ENCODE measurements at places on chromosomes 3 and 15.

- no peak for DNase-seq
Observed at GRCh38 chr15:29437888-29438702, 168.5 kb upstream of the NSMCE3 start.

DNA sequence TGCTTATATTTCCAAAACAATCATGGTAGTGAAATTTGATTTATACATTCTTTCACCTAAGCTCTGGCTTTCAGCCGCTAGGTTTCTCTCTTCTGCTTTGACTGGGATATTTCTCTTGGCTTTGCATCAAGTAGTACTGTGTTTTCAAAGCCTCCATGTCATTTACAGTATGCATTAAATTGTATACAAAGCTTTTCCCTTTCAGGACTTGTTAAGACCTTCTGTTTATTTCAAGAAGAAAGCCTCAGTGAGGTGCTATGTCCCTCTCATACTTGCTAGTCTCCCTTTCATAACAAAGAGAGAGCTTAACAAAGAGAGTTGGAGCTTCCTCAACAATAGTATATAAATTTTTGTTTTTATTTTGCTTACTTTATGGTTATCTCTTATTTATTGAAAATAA, 84.2 kb upstream of the SLC25A26 start:
- no peak for DNase-seq

DNA sequence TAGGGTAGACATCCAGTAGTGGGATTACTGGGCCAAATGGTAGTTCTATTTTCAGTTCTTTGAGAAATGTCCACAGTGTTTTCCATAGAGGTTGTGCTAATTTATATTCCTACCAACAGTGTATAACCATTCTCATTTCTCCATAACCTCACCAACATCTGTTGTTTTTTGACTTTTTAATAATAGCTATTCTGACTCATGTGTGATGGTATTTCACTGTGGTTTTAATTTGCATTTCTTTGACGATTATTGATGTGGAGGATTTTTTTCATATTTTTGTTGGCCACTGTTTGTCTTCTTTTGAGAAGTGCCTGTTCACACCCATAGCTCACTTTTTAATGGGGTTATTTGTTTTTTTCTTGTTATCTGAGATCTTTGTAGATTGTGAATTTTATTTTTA, 125.2 kb downstream of the CFAP20DC start:
- DNase-seq: no peak

GRCh38 chr3:8762607-8763377, 6.6 kb downstream of the OXTR start:
- no peak for DNase-seq

GRCh38 chr3:188529228-188529627, 375.3 kb downstream of the LPP start:
- no peak for DNase-seq

- DNase-seq: no peak
Observed at GRCh38 chr3:13002398-13003124, 70.7 kb downstream of the IQSEC1 start.

DNA sequence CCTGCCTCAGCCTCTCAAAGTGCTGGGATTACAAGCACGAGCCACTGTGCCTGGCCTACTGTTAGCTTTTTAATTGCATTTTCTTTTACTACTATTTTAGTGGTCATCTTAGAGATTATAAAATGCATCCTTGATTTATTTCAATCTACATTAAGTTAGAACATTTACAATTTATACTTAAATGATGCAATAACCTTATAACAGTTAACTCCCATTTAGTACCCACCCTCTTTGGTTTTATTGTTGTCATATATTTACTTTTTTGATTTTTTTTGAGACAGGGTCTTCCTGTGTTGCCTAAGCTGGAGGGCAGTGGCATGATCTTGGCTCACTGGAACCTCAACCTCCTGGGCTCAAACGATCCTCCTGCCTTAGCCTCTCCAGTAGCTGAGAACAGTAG, 77.3 kb downstream of the PPCDC start:
- DNase-seq: no peak

- DNase-seq: peak; percentile 42
Observed at GRCh38 chr15:88657326-88658069, 18.7 kb downstream of the ISG20 start.

- DNase-seq: no peak
Observed at GRCh38 chr3:2156244-2156847, 57.7 kb downstream of the CNTN4 start.

DNA sequence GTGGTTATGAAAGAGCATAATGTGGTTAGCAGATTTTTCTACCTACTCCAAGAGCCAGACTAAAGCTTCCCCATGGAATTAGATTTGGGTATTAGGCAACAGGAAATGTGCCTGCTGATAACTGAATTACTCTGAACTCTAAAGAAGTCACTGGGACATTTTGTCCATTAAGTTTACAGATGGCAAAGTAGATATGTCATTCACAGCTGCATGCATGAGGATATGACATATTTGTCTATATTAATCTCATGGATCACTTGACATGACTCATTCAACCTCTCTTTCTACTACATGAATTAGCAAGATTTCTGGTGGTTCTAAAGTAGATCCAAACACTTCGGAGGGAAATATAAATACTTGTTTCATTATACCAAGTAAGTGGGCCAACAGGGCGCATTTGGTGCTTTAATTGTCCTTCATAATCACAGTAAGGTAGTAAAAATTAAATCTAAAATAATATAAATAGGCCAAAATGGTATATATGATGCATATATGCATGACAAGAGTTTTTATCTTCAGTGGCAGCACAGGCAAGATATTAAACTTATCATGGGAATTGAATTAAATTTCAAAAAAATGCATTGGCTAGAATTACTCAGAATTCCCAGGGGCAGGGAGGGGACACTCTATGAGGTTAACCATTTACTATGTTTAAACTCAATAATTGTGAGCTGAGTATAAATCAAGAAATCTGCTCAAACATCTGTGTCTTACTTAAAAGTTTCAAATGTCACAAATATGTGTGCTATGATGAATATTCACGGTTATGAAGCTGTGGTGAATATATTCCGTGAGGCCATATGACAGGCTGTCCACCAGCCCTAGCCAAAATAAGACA, 365.3 kb upstream of the KCNMB2 start:
- DNase-seq: no peak

- DNase-seq: no peak
Observed at GRCh38 chr3:175397372-175397771, 538.2 kb downstream of the NAALADL2 start.

GRCh38 chr3:12159227-12159601, 502 bp upstream of the TIMP4 start:
- DNase-seq: no peak

DNA sequence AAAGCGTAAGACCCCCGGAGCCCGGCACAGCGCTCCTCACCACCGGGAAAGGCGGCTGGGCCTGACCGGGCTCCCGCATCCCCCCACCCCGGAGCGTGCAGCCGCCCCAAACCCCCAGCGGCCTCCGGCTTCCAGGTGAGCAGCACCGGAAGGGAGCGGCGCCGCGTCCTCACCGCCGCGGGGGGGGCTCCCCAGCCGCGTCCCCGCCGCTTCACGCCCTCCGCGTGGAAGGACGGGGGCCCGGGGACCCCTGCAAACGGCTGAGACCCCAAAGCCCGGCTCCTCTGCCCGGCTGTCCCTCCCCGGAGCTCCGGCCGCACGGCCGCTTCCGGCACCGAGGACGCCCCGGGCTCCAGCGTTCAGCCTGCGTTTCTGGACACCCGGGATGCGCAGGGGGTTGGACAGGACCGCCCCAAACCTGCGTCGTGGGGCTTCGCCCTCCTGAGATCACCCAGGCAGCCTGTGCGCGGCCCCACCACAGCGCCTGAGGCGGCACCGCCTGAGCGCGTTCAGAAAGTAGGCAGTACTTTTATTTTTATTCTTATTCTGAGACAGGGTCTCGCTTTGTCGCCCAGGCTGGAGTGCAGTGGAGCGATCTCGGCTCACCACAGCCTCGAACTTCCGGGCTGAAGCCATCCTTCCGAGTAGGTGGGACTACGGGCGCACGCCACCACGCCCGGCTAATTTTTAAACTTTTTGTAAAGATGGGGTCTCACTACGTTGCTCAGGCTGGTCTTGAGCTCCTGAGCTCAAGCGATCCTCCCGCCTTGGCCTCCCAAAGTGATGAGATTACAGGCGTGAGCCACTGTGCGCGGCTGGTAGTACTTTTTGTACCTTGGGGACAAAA, 51.6 kb upstream of the BLM start:
- DNase-seq: no peak

GRCh38 chr15:82709081-82709420, 624 bp downstream of the AP3B2 start:
- peak; percentile 23 for DNase-seq

- no peak for DNase-seq
Observed at GRCh38 chr3:53845103-53845880, 927 bp downstream of the CHDH start.

DNA sequence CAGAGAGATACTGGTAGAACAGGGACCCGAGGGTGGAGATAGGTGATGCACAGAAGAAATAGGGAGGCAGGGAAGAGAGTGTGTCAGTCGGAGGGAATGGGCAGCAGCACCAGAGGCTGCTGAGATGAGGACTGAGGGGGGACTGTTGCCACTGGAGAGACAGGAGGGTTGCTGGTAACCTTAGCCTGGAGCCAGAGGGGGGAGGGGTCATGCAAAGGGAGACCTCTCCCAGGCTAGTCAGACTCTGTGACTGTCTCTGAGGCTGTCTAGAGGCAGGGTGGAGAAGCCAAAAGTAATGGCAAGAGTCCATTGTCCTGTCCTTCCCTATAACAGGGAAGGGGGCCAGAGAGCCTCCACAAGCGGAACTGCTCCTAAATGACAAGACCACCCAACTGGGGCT, 2.1 kb upstream of the DLEC1 start:
- no peak for DNase-seq

DNA sequence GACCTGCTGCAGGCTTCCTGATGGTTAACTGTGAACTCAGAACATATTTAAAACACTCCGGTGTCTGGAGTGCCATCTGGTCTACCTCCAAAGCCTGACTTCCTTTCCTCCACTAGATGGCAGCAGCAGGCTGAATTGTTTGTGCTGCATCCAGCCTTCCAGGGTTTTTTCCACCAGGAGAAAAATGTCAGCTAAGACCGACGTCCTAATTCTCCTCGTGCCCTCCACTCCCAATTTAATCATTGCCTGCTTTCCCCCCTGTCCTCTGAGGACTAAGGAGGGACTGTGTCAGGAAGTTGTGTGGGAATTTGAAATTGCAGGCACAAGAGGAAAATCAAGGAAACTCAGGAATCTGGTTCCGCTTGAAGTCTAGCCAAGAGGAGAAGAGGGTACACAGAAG, 165.2 kb upstream of the UMPS start:
- peak; percentile 65 for DNase-seq

DNA sequence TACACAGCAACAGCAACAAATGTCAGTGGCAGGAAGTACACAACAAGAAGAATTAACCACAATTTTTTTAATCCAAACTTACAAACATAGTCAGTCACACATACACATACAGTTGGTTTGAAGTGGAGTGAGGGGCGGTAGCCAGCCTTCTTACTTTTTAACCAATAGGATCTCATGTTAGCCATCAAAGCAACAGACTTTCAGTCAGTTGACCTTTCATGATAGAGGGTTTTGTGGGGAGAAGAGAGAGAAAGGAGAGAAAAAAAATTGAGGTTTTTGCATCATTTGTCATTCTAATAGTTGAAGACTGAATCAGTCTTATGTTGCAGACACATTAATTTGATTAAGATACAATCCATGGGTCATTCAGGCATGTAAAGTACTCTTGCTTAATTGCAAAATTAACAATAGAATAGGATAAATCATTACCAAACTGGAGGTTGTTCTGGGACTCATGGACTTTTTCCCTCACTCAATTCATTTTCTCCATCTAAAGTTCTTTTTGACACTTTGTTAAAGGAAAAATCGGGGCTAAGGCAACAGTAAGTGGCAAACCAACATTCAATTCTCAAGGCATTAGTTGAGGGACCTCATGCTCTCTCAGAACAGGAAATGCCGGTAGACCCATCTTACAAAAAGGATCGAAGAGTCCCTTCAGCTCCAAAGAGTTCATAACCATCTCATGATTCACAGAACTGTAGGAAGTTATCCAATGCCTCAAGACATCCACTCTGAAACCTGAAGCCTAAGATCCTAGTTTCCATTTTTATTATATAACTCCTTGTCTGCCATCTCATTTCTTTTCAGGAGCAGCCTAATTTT, 159.5 kb upstream of the LPP start:
- DNase-seq: no peak

- no peak for DNase-seq
Observed at GRCh38 chr3:141275032-141275422, 43.4 kb downstream of the PXYLP1 start.

DNA sequence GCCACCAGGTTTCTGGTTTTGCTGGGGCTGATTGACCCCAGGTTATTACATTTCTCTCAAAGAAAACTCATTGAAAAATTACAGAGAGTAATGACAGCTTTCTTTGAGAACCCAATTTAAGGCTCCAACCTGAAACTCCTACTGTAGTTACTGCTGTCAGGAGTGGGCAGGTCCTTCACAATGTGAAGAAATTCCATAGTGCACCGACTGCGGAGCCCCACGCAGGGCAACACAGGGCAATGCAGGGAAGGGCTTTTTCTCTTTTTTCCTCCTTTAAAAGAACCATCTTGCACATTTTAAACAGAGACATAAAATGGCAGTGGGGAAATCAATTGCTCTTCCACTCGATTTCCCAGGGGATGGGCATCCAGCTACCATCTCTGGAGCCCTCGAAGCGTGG, 74.3 kb downstream of the NUP210 start:
- DNase-seq: no peak

GRCh38 chr15:48536681-48537091, 108.8 kb downstream of the FBN1 start:
- DNase-seq: no peak

GRCh38 chr3:23778446-23778845, 27.3 kb upstream of the UBE2E1 start:
- DNase-seq: no peak

- no peak for DNase-seq
Observed at GRCh38 chr3:194129581-194130133, 6.3 kb upstream of the HES1 start.

- no peak for DNase-seq
Observed at GRCh38 chr15:75712668-75713337, at the start of gene CSPG4. TSS of gene CSPG4 (minus strand) at chr15:75712848. CDS start at chr15:75712755, 93 bp downstream.

GRCh38 chr15:62545467-62546227, 380.6 kb upstream of the C2CD4B start:
- DNase-seq: no peak

DNA sequence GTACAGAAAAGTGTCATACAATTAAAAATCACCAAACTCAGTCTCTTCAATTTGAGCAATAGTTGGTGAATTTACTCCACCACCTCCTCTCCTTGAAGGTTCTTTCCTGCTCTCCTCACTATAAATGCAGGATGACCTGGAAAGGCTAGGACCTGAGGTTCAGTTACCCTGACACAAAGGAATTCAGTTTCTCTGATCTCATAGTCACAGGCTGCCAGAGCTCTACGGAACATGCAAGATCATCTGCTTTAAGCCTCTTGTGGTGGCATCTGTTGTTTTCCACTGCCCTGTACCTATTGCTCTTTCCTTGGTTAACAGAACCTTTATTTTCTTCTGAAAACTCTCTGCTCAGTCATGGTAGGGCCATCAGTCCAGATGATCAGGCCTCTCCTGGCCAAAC, 4.9 kb upstream of the TP63 start:
- DNase-seq: peak; percentile 50

- DNase-seq: no peak
Observed at GRCh38 chr3:87674397-87675161, 384.2 kb downstream of the CGGBP1 start.
